ENCODE measurements at places on chromosomes 4 and X. TPM values are rescaled to one million over a fixed set of nuclear protein-coding genes. Genes with fewer than 3 reads are reported as not detected.
A peak's percentile ranks its signal among the peaks of the same experiment; 100 is the strongest.

DNA sequence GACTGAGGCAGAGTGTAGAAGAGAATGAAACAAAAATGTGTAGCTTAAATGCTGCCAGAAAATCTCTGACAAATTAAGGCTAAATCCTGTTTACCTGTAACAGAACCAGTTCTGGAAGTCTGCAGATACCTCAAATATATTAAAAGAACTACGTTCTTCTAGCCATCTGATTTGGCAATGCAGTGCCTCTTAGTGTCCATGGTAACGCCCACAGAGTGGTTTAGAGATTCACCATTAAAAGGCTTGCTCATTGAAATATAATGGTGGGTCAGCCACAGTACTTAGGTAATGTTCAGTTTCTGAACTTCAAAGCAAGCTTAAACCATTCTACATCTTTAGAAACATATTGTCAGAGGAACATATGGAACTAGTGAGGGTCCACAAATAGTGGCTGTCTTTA is 23.2 kb upstream of the LUZP4 start:
- no peaks in the 10 kb centered on the region for H3K27me3 ChIP-seq
- H3K36me3 ChIP-seq = no peaks in the 10 kb centered on the region
- no peak for DNase-seq
- no peak overlapping the region for H3K4me3 ChIP-seq

- peak overlapping the region; percentile 55 for H3K4me3 ChIP-seq
- H3K4me1 ChIP-seq = peaks cover 64% of the 10 kb centered on the region
Measured at GRCh38 chr4:184287697-184288255, 70.1 kb upstream of the ENPP6 start.

DNA sequence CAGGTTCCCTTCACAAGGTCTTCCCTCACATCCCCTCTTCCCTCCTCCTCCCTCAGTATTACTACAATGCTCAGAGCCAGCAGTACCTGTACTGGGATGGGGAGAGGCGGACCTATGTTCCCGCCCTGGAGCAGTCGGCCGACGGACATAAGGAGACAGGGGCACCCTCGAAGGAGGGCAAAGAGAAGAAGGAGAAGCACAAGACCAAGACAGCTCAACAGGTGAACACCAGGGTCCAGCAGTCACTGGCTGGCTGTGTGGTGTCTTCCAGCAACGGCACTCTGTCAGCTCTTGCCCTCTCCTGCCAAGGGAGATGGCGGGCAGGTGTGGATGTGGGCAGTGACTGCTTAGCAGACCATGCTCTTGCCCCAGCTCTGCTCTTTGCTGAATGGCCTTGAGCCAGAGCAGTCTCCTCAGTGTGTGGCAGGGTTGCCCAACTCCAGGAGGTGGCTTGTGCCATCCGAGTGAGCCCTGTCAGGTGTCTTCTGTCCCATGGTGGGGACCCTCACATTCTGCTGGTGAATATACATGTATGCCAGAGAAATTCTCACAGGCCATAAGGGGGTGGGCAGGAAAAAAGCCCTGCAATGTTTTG is 11.4 kb upstream of the UBA1 start:
- DNase-seq = no peak
- H3K36me3 ChIP-seq = peaks cover 16% of the 10 kb centered on the region
- H3K4me3 ChIP-seq = no peak overlapping the region
- no peak overlapping the region for H3K27ac ChIP-seq
- no peaks in the 10 kb centered on the region for H3K27me3 ChIP-seq

GRCh38 chr4:36773467-36773866 is 471.1 kb upstream of the NWD2 start:
- no peaks in the 10 kb centered on the region for H3K27me3 ChIP-seq
- no peak overlapping the region for H3K4me3 ChIP-seq
- DNase-seq = no peak
- no peaks in the 10 kb centered on the region for H3K36me3 ChIP-seq
- no peak overlapping the region for H3K27ac ChIP-seq

DNA sequence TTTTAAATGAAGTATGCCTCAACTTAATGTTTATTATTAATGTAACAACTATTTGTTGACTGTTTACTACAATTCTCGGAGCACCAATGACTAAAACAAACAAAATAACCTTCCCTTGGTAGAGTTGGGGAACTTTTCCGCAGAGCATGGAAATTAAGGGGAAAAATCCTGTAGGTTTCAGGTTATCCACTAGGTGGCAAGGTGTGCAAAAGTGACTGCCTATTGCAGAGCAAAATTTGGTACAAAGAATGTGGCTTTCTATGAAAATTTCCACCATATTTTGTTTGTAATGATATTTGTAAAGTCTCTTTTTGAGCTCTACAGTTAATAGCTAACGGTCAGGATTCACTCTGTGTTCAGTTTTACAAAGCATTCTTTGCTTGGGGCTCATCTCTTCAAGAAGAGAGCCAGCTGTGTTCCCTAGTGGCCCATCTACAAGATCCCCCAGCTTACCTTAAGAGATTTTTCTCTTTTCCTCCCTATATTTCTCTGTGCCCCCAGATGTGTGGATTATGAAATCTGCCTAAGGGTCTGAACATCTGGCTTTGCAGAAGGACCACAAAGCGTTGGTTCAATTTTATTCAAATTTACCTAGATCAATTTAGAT is 61.1 kb downstream of the FBXO8 start:
- H3K4me1 ChIP-seq = no peaks in the 10 kb centered on the region
- no peak overlapping the region for H3K27ac ChIP-seq
- no peak for DNase-seq
- no peak overlapping the region for H3K4me3 ChIP-seq
- no peaks in the 10 kb centered on the region for H3K36me3 ChIP-seq

GRCh38 chr4:105248613-105249012 is 101.9 kb downstream of the TET2 start:
- H3K4me3 ChIP-seq = no peak overlapping the region
- H3K27ac ChIP-seq = no peak overlapping the region

DNA sequence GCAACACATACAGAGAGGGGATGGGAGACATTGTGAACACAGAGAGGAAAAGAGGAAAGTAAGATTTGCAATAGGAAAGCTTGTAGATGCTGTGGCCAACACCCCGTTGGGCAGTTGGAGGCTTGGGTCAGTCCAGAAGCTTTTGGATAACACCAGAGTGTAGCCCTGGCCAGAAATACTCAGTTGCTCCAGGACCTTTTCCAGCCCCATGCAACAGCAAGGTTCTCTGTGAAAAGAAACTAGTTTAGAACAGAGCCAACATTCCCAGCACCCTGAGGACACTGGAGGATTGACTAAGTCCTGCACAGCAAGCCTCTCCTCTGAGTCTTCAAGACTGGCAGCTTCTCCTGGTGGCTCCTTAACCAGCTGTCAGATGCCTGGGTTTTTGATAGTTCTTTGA is 27.9 kb upstream of the NAF1 start:
- H3K27ac ChIP-seq = no peak overlapping the region
- no peak overlapping the region for H3K4me3 ChIP-seq
- H3K36me3 ChIP-seq = no peaks in the 10 kb centered on the region
- H3K27me3 ChIP-seq = no peaks in the 10 kb centered on the region
- H3K4me1 ChIP-seq = no peaks in the 10 kb centered on the region

ARHGAP36 gene
- not detected for total RNA-seq

MAGEA11 gene
- not detected for total RNA-seq

Measured in GM12878 (cell line).